ENCODE measurements at places on chromosomes 13 and 19.
A peak's percentile ranks its signal among the peaks of the same experiment; 100 is the strongest.

GRCh38 chr13:39603424-39603947 lies 493 bp upstream of the LHFPL6 start:
- peak; percentile 16 for DNase-seq

GRCh38 chr13:109737606-109738005 lies 48.8 kb downstream of the IRS2 start:
- no peak for DNase-seq

DNA sequence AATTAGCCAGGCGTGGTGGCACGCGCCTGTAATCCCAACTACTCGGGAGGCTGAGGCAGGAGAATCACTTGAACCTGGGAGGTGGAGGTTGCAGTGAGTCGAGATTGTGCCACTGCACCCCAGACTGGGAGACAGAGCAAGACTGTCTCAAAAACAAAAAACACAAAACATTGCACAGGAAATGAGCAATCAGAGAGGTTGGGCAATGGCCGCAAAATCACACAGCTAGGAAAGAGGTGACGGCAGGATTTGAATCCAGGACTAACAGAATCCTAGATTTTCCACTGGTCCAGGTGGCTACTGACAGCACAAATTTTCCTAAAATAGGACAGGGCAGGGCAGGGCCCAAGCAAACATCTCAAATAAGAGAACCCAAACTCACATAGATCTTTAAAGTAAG lies 23.3 kb downstream of the PTPRS start:
- DNase-seq, result no peak

DNA sequence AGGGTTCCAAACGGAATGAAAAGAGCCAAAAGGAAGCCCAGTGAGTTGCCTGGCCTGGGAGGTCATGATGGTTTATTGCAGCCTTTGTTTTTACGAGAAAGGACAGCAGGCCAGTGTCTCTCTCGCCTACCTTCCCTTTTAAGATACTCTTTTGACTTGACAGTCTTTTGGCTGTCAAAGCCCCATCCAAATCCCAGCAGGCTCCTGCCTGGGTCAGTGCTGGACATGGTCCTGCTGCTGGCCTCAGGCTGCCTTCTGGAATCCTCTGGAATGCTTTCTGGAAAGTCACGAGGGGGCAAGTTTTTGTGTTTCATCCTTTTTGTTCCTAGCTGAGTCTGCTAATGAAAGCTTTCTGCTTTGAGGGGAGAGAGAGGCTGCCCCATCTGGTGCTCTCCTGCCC lies 444.8 kb downstream of the OLFM4 start:
- DNase-seq, result no peak
